ENCODE measurements at places on chromosomes 16 and 17.

- no peak for DNase-seq
These were observed 14.3 kb downstream of the GDPD1 start for GRCh38 chr17:59234631-59235030.

DNA sequence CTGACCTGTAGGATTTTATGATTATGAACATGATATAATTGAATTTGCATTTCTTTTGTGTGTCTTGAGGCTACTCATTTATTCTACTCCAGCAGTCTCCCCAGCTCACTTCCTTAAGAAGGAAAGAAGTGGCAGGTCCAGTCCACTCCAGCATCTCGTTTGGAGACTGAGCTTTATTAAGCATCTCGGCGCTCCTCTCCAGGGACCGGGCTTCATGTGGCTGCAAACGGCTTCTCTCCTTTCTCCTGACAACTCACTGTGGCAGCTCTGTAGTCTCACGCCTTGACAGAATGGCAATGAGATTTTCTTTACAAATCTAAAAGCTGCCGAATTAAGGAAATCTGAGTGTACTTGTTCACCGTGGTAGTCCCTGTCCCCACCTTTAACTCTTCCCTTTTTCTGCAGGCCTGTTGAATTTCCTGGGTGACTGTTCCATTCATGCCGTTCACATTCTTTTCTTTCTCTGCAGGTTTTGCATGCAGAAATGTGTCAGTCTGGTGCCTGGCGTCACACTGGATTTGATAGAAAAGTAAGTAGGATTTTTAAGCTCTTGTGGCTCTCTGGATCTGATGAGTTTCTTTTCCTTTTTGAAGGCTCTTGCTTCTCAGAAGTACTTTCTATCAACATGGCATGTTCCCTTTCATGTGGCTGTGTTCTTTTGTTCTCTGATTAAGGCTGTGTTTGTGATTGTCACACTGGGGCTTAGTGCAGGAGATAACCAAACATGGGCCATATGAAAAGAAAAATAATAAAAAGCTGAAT, 200.5 kb upstream of the CHMP6 start:
- no peak for DNase-seq

DNA sequence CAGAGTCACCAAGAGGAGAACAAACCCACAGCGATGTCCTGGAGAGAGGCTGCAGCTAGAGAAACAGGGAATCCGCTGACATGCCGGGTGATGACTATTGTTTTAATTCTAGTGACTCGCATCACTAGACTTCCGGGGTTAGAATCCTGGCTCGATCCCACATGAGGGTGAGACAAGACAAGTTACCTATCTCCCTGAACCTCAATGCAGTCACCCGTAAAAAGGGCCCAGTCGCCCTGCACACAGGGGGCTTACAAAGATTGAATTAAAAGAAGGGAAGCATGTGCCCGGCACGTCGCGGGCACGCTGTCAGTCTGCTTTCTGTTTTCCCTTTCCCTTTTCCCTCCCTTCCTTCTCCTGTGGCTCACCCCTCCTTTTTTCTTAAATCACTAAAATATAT, 212.9 kb upstream of the FOXF1 start:
- DNase-seq: no peak

DNA sequence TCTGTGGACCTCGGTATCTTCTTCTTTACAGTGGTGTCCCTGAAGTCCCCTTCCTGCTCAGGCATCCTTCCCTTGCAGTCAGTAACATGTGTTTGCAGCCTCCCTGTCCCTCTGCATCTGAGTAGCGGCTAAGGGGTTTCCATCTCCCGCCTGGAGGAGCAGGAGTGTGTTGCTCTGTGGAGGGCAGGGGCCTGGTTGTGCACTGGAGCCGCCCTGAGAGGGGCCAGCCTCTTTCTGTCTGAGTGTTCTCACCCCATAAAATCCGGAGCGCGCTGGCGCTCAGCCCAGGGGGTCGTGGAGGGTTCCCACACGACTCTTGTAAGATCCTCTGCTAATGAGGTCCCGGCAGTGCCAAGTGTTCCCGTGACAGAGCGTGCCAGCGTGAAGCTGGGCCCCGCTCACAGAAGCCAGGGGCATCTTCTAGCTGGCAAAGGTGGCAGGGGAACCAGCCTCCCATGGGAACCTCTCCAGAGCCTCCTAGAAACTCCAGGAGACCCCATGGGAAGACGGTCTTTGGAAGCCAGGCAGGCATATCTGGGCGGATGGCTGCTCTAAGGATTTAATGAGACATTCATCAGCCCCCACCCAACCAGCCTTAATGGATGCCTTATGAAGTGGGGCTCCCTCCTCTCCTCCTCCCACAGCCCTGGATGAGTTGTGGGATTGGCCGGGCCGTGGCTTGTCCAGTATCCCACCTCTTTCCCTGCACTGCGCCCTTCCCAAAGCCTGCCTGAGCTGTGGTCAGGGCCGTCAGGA, 91.4 kb upstream of the GSE1 start:
- no peak for DNase-seq

DNA sequence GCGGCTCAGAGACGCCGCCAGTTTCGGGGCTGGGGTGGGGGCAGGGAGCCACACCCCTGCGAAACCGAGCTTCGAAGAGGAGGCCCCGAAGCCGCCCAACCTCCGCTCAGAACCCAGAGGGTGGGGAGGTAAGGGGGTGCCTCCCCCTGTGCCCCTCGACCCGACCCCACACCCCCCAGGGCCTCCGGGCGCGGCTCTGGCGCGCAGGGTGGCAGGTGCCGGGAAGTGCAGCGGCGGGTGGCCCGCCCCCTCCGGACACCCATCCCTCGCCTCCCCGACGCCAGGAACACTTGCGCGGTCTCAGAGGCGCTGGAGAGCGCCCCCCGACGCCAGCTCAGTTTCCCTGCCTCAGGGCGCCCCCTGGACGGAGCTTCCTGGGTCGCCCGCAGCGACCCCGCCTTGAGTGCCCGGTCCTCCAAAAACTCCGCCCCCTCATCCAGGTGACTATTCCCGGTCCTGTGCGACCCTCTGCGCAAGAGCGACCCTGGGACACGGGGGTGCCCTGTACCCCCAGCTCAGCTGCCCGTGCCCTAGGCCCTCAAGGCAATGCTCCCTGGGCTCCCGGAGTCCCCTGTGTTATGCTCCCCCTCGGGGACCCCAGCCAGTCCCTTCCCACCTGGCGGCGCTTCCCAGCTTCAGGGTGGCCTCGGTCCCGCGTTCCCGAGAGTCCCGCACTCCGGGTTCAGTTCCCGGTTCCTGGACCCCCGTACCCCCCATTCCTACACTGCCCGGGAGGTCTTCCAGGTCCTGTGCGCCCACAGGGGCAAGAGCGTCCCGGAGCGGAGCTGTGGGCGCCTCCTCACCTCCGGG, 562 bp downstream of the PPL start:
- DNase-seq: no peak

DNA sequence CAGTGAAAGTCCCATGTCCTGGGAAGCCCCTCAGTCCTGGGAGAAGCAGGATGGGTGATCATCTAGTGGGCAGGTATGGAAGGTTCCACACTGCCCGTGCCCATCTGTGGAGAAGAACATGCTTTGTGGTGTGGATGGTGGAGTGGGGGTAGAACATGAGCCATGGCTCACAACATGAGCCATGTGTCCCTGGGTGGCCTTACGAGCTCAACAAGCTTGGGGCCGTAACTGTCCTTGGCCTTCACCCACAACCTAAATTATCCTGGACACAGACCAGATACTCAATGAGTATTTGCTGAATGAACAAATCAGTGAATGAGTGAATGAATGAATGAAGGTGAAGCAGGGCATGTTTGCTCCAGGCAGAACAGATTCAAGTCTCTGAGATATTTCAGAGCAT, 13.5 kb downstream of the SOX8 start:
- no peak for DNase-seq

DNA sequence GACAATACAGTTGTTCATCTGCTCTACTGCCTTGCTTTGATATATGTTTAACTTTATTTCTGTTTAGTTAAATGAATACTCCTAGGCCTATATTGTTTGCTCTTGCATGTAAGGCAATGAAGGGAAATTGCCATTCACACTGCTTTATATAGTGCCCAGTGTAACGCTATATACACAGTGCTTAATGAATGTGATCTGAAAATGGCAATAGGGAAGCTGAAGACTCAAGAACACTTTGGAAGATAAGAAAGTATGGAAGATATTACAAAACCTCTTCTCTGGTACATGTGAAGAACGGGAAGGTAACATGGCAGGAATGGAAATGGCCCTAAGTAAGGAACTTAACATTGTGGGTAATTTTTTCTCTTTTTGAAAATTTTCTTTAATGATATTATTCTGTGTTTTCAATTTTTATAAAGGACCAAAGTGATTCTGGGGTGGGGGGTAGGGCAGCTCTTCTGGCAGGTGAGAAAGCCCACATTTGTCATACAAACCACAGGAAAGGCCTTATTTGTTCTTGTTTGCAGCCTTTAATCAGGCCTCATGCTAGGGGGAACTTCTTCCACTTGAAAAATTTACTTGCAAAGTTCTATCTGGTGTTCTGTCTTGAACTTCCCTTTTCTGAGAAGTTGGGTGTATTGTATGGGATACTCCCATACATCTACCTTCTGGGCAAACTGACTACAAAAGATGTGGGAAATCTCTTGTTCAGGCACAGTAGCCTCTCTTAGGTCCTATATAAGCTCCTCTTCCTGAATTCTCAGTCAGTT, 100.8 kb upstream of the CORO6 start:
- no peak for DNase-seq

- DNase-seq: no peak
These were observed 81.3 kb downstream of the HIC1 start for GRCh38 chr17:2136241-2136640.

DNA sequence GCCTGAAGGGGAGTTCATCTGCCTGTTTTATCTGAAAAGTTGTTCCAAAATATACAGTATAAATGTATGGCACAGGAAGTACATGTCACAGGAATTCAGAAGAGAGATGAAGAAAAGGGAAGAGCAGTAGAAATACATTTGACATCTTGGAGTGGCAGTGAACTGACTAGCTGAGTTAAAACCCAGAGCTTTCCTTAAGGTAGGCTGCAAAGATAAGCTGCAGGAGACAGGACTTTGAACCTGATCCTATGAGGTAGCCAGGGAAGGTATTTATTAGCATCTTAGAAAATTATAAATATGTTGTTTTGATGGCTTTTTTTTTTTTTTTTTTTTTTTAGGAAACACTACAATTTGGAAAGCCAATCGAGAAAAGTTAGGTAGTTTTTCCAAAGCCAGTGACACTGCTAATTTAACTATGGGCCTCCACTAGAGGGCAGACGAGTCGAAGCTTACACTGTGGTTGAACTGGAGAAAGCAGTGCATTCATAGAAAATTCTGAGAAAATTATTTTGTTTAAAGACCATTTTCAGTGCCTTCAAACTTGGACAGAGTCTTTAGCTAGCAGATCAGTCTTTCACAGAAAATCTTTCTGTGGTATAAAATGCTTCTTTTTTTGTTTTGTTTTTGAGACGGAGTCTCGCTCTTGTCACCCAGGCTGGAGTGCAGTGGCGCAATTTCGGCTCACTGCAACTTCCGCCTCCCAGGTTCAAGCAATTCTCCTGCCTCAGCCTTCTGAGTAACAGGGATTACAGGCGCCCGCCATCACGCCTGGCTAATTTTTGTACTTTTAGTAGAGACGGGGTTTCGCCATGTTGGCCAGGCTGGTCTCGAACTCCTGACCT, 122.3 kb downstream of the SSH2 start:
- peak; percentile 13 for DNase-seq

- DNase-seq: no peak
These were observed 33.7 kb downstream of the IQCK start for GRCh38 chr16:19751478-19752385.

DNA sequence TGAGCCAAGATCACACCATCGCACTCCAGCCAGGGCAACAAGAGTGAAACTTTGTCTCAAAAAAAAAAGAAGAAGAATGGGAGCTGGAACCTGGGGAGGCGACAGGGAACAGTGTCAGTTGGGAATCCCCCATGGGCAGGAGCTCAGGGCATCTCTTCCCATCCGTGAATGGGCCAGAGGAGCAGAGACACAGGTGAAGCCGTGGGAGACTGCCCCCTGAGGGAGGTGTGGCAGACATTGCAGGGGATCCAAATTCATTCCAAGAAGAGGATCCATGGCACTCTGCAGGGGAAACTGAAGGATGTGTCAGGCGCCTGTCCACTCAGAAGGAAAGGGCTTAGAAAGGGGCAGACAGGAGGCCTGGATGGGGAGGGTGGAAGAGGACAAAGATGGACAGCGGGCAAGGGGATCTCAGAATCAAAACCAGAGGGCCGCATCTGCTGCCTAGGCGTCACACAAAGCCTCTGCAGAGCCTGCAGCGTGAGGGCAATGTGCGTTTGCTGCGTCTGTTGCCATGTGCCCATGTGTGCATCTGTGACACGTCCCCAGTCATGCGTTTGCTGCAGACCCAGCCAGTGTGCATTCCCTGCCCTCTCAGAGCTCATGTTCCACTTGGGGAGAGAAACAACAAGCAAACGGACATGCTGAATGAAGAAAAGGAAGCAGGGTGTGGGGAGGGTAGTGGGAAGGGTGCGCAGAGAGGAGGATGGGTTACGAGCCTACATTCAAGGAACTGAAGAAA, 30.6 kb upstream of the TNRC6C start:
- DNase-seq: no peak

DNA sequence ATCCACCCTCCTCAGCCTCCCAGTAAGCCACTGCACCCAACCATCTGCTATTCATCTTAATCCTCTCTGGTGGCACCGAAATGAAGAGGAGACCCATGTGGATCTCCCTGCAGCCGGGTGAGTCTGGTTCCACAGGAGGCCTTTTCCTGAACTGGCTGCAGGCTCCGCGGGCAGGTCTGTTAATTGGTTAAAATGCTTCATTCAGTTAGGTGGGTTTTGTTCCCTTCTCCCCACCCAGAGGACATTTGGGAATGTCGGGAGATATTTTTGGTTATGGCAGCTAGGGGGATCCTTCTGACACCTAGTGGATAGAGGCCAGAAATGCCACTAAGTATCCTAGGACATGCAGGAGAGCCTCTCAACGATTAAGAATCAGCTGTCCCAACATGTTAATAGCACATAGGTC, 16.7 kb downstream of the C16orf54 start:
- no peak for DNase-seq

GRCh38 chr16:21666772-21667171, 3.0 kb downstream of the OTOA start:
- no peak for DNase-seq

- DNase-seq: no peak
These were observed 33.1 kb downstream of the CYLD start for GRCh38 chr16:50774960-50775359.

GRCh38 chr17:75250009-75250471, 11.4 kb downstream of the GGA3 start:
- DNase-seq: no peak

GRCh38 chr17:15081008-15081407, 184.1 kb downstream of the PMP22 start:
- DNase-seq: no peak

DNA sequence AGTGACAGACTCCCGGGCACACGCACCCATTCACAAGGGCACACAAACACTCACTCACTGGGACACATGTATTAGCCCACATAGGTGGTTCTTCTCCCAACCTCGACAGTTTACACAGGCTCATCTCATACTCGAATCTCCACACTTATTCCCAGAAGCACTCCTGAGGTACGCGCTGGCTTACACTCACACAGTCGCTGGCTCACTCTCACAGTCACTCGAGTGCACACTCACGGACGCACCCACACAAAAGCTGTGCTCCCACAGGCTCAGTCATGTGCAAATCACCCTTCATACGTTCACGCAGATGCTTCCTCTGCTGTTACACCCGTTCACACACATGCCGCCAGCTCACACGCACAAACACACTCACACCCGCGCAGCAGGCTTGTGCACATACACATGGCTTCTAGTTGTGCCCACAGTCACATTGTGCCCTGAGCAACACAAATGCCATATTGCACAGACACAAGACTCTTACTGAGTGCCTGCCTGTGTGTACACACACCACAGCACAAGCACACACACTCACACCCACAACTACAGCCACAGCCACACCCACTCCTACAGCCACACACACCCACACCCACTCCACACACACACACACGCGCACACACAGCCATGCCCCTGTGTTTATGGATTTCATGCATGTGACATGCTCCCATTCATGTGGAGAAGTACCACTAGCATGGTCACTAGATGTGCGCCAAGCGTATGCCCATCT, 8.4 kb upstream of the PRR29 start:
- DNase-seq: no peak
